ENCODE measurements at places on chromosomes 16 and 17.

- DNase-seq = no peak
These were observed 15.4 kb downstream of the DHODH start for GRCh38 chr16:72023962-72024361.

DNA sequence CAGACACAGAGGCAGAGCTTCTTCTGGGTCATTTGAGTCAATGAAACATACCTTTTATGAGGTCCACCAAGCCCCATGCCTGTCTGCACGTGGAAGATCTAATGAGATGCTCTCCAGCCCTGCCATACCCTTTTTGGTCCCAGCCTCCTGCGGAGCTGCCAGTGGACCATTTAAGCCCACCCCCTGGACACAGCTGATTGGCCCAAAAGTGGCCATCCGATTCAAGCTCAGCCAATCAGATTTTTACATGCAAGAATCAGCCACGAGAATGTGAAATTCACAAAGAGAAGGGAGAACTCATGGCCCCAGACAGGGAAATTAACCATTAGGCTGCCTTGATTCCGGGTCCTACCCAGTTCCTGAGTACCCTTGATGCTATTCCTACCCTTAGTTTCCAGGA is 231.0 kb upstream of the EEF2KMT start:
- DNase-seq = no peak

- peak; percentile 5 for DNase-seq
These were observed 38.8 kb downstream of the HEATR6 start for GRCh38 chr17:60039847-60040442.

DNA sequence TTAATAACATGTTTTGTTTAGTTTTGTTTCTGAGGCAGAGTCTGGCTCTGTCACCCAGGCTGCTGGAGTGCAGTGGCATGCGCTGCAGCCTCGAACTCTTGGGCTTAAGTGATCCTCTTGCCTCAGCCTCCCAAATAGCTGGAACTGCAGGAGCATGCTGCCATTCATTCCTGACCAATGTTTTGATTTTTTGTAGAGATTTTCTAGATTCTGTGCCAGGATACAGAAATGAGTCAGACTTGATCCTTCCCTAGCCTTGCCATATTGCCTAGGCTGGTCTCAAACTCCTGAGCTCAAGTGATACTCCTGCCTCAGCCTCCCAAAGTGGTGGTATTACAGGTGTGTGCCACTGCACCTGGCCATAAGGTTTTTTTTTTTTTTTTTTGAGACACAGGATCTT is 17.7 kb downstream of the TAOK1 start:
- no peak for DNase-seq

- DNase-seq = no peak
These were observed 1.3 kb downstream of the RBBP6 start for GRCh38 chr16:24540602-24541210.

GRCh38 chr16:11964761-11965551 is at the start of gene TNFRSF17:
TNFRSF17 (plus strand) TSS chr16:11965210; CDS start chr16:11965325, 115 bp downstream.
- DNase-seq = no peak

DNA sequence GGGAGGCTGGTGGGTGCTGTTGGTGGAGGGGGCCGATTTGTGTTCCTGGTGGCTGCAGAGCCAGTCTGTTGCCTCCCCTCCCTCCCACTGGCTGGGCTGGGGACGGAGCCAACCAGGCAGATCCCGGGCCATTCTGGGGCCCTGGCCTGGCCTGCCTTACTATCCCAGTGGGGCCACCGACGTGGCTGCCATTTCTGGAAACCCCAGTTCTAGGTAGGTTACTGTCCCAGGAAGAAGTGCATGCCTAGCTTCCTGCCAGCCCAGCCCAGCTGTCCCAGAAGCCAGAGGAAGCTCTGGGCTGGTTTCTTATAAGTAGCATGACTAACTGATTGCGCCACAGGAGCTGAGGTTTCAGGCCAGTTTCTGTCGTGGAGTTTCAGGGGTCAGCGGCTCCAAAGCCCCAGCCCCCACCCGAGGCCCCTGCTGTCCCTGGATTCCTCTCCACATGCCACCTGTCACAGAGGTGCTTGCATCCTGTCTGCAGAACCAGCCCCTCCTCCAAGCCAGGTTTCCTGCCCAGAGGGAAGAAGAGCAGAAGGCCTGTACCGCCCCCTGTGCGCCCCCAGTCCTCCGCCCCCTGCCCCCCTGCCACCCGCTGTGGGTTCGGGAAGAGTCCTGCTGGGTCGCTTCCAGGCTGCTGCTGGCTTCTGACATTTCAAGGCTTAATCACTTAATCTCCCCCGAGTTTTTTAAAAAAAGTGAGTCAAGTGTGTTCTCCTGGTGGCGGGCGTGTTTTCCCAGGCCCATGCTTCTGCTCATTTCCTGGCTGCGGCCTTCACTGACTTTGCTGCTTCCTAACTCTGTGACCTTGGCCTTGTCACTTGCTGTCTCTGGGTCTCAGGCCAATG is 13.2 kb downstream of the IL4R start:
- DNase-seq = peak; percentile 82

DNA sequence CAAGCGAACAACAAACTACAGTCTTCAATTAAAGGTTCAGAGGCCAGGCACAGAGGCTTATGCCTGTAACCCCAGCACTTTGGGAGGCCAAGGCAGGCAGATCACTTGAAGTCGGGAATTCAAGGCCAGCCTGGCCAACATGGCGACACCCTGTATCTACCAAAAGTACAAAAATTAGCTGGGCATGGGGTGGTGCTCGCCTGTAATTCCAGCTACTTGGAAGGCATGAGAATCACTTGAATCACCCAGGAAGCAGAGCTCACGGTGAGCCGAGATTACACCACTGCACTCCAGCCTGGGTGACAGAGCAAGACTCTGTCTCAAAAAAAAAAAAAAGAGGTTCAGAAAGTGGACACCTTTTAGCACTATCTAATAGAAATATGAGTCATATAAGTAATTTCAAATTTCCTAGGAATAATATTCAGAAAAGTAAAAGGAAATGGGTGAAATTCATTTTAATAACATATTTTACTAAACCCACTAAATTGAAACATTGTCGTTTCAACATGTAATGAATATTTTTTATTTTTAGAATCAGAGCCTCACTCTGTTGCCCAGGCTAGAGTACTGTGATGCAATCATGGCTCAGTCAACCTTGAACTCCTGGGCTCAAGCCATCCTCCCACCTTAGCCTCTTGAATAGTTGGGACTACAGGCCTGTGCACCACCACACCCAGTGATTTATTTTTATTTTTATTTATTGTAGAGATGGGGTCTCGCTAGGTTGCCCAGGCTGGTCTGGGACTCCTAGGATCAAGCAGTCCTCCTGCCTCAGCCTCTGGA is 15.2 kb upstream of the MARCHF10 start:
- no peak for DNase-seq

DNA sequence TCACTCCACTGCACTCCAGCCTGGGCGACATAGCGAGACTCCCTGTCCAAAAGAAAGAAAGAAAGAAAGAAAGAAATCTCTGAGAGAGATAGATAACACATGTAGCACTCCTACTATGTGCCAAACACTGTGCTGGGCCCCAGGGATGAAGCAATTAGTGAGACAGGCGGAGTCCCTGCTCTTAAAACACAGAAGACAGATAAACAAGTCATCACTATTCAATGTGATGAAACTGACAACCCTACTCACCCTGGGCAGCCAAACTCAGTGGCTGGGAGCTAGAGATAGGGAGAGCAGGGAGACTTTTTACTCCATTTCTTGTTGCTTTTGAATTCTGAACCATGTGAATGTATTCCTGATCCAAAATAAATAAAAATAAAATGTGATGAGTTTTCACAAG is 35.2 kb upstream of the GOSR2 start:
- no peak for DNase-seq

DNA sequence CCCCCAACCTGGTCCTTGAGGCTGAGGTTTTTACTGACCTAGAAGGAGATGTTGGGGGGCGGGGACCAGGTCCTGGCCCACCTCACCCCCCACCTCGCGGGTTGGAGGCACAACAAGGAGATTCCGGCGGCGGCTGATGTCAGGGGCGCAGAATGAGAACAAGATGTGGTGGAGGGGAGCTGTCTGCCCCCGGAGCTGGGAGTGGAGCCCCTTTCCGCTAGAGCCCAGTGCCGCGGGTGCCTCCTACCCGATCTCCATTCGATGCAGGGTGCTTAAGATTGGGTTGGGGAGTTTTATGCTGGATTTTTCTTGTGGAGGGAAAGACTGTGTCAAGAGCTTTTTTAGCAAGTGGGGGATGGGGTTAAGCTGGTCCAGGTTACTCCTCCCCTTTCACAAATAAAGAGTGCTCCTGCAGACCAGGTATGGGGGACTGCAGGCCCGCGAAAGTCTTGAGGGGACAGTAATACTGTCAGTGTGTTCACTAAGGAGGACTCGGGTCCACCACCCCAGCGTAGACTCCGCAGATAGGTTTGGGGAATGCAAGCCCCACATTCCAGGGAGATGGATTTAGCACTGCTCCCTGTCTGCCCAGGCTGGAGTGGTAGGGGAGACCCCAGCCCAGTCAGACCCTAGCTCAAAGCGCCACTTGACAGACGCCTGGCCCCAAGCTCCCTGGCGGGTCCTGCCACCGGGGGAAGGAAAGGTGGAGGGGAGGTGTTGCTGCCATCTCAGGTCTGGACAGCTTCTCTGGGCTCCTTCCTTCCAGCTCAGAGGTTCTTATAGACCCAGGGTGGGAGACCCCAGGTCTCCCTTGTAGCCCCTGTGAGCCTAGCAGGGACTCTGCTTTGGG is 2.0 kb downstream of the CACNA1G start:
- DNase-seq = no peak

DNA sequence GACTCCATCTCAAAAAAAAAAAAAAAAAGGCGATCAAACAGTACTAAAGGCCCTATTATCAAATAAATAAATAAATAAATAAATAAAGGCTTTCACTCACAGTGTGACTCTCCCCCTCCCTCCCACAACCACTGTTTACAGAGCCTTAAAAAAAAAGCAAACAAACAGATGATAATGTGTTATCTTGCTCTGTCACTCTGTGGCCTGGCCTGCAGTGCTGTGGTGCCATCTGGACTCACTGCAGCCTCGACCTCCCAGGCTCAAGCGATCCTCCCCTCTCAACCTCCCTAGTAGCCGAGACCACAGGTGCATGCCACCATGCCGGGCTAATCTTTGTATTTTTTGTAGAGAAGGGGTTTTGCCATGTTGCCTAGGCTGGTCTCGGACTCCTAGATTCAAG is 8.1 kb upstream of the NAGLU start:
- no peak for DNase-seq

DNA sequence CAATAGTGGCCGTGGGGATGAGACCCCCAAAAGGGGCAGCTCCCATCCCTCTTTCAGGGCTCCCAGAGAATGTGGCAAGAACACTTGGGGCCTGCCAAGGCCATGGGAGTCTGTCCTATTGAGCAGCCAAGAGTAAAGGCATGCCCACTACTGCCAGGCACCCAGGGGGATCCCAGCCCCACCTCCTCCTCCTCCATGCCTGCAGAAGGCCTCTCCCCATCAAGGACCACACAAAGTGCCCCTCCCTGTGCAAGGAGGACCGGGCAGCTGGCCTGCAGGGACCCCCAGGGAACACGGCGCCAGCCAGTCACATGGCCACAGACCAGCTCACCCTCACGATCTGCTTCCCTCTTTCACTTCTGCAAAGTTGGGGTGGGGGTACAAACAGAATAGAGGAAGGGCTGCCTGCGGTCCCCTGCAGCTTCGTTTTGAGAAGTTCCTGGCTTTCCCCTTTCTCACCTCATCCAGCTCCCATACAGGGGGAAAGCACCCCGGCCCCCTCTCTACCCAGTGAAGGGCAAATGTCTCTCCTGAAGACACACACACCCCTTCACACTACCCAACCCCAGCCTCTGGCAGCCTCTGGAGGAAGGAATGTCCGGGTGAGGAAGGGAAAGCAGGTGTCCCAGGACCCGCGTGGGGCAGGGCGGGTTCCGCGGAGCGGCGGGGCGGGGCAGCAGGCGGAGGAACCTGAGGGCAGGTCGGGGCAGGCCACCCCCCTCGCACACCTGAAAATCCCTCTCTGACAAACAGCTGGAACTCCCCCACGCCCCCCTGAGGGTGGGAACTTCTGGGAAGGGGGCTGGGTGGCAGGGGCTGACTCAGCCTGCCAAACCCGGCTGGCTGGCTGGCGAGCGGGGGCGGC is 2.0 kb downstream of the PPP1R9B start:
- DNase-seq = peak; percentile 73

DNA sequence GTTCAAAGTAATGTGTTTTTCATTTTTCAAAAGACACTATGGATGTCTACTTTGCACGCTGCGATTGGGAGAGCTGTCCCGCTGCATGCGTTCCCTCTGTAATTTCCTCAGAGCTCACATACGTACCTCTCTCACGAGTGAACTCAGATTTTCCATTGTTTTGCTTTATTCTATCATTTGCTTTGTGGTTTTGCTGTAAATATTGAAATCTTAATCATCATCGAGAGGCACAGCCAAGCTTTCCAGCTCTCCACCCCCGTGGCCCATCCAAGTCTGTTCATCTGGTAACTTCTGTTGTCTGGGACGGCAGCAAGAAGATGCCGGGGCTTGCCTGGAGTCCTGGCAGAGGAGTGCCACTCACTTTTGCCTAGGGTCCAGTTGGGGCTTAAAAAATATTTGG is 21.1 kb downstream of the TMC6 start:
- no peak for DNase-seq

DNA sequence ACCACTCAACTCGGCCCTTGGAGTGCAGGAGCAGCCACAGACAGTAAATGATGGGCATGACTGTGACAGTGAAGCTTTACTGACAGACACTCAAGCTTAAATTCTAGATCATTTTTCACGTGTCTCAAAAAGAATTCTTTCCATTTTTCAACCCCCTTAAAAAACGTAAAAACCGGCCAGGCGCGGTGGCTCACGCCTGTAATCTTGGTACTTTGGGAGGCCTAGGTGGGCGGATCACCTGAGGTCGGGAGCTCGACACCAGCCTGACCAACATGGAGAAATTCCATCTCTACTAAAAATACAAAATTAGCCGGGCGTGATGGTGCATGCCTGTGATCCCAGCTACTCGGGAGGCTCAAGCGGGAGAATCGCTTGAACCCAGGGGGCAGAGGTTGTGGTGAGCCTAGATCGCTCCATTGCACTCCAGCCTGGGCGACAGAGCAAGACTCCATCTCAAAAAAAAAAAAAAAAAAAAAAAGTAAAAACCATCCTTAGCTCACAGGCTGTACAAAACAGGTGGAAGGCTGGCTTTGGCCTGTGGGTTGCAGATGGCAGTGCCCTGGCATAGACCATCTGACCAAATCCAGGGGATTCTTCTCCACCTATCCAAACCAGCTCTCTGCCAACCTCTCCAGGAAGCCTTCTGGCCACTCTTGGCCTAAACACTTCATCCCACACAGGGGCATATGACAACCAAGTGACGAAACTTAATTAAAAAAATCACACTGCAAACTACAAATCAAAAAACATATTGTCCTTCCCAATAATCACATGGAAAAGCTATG is 18.3 kb downstream of the TBC1D16 start:
- DNase-seq = no peak

DNA sequence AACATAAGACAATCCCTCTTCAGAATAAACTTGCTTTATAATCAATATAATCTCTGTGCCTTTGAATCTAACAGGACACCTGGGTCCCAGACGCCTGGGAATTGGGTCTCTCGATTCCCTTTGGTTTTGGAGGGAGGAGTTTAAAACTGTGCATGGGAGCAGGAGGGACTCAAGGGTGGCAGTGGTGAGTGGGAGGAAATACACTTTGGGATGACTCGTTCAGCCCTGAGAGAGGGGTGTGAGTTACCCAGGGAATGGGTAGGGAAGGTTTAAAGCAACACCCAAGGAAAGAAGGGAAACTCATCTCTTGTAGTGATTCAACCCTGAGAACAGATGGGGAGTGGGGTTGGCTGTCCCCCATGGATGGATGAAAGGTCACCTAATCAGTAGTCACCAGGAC is 1.6 kb downstream of the RANGRF start:
- no peak for DNase-seq

GRCh38 chr17:63497708-63498483 is 21.0 kb downstream of the ACE start:
- DNase-seq = no peak

- no peak for DNase-seq
These were observed 102.3 kb downstream of the FOXL1 start for GRCh38 chr16:86680661-86681030.
